Stimulated activated naive CD4-positive, alpha-beta T cell treated with Interleukin-2 at 50 U/mL for 16 hours (primary cell): ENCODE measurements at places on chromosomes 11 and 22.

GRCh38 chr22:38618258-38618657 lies 37.9 kb downstream of the FAM227A start:
- DNase-seq: no peak

DNA sequence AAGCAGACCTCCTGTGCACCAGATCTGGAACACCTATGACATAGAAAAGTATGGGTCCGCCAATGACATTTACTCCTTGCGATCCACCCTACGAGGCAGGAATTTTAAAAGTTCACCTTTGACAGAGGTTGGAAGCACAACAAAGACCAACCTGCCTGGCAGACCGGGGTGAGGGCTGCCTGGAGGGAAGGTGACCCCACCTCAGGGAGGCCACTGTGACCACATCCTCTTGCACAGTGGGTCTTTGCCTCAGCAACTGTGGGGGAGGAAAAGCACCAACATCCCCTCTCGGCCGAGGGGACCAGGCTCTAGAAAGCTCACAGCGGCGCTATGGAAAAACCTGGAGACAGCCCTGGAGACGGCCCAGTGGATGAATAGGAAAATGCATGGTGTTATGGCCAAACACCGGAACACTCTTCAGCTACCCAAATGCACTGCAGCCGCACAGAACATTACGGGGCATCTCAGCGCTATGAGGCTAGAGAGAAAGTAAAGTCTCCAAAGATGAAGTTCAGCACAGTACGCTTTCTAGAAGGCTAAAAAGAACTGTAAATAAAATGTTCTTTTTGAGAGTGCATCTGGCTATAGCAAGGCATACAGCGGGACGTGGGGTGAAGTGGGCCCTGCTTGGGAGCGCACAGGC lies 1.8 kb upstream of the SHISAL1 start:
- no peak for DNase-seq

- DNase-seq: no peak
These were observed 128.3 kb upstream of the CSNK2A3 start for GRCh38 chr11:11481371-11481770.

- DNase-seq: no peak
These were observed 14.1 kb downstream of the SEC14L4 start for GRCh38 chr22:30491381-30491780.
